MV-4-11 (cell line): ENCODE measurements at places on chromosomes 1 and 21.

DNA sequence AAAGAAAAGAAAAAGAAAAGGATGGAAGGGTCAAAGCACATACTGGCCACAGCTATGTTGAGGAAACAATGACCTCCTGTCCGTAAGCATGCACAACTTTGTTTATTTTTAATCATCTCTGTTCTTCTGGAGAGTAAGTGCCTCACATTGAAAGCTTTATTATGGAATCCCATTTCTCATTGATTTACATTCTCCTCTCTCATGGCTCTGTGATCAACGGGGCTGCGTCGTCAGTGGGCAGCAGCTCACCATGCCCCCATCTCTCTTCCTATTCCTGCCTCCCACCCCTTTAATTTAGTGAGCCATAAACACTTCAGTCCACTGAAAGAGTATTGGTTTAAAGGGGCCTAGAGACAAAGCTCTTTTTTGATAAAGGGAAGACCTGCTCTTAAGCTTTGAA, 98.9 kb downstream of the KAZN start:
- DNase-seq = no peak

DNA sequence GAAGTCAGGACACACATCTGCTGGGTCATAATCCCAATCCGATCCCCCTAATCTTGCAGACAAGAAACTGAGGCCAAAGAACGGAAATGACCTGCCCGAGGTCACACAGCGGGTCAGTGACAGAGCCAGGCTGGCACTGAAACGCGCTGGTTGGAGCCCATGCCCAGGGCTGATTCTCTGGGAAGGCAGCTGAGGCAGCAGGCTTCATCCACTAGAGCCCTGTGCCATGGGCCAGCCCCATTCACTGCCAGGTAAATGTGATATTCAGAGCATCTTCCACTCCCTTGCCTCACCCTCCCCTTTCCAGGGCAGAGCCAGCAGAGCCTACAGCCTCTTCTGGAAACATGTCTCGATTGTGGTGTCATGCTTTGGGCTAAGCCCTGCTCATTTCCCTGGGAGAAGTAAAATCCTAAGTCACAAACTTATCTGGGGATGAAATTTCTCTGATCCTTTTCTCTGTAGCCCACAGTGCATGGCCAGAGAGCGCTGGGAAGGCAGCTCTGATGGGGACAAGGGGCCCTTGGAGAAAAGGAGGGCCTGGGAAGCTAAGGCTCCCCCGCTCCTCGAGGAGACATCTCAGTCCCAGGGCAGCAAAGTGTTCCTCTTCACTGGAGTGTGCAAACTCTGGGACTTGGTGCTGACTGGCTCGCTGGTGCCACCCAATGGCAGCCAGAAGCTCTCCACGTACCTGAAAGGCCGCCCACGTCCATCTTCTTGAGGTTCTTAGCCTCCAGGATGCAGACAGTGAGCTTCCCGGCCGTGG, 110.4 kb downstream of the SYT2 start:
- DNase-seq = peak; percentile 67

DNA sequence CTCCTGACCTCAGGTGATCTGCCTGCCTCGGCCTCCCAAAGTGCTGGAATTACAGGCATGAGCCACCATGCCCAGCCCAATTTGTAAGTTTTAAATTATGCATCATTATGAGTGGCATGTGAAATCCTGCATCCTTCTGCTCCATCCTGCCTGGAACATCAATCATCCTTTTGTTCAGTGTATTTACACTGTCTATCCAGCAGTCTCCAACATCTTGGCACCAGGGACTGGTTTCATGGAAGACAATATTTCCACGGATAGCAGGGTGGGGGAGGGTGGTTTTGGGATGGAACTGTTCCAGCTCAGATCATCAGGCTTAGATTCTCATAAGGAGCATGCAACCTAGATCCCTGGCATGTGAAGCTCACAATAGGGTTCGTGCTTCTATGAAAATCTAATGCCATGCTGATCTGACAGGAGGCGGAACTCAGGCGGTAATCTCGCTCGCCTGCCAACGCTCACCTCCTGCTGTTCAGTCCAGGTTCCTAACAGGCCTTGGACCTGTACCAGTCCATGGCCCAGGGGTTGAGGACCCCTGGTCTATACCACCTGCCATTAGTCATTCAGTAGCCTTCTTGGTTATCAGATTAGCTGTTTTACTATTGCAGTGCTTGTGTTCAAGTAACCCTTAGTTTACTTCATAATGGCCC, 22.2 kb upstream of the TCEA3 start:
- no peak for DNase-seq

DNA sequence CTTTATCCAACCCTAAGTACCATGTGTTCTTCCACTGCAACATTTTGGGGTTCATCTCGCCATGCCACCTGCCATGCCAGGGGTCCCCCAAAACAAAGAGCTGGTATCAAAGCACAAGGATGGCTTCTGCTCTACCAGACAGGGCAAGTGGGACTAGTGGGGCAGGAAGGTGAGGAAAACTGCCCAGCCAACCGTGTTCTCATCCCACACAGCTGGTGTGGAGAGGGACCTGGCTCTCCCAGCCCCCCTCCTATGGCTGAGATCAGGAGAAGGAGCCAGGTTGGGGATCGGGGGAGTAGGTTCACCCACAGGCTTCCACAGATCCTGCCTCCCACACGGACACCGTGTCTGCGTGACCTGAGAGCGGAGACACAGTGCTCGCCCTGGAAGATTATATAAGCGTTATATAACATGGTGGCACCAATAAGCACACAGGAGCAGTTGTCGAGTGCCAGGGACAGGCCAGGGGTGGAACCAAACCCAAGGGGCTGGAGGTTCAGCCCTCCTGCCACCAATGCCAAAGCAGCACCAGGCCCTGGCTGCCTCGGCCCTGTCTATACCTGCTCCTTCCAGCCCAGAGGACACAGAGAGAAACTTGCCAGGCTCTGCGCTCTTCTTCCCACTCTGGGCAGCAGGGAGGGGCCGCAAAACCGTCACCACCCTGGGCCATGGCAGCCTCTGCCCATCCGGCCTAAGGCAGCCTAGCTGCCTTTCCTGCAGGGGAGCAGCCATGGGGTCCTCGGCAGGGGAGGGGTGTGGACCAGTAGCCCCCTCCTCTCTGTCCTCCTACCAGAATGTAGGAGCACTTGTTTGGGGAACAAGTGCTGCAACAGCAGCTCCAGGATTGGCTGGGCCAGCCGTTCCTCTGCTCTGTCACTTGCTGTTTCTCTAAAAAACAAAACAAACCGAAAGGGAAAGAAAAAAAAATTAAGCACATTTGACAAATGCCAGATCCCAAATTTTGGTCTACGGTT, 43.5 kb downstream of the CD34 start:
- DNase-seq = no peak

- DNase-seq = no peak
These were observed 36.3 kb downstream of the SDCCAG8 start for GRCh38 chr1:243292117-243292516.

- no peak for DNase-seq
These were observed 17.1 kb upstream of the XPR1 start for GRCh38 chr1:180614730-180615129.
